Dermis microvascular lymphatic vessel endothelial cell (primary cell): ENCODE measurements at places on chromosomes 5 and 9. TPM values are rescaled to one million over a fixed set of nuclear protein-coding genes. Genes with fewer than 3 reads are reported as not detected.

DNA sequence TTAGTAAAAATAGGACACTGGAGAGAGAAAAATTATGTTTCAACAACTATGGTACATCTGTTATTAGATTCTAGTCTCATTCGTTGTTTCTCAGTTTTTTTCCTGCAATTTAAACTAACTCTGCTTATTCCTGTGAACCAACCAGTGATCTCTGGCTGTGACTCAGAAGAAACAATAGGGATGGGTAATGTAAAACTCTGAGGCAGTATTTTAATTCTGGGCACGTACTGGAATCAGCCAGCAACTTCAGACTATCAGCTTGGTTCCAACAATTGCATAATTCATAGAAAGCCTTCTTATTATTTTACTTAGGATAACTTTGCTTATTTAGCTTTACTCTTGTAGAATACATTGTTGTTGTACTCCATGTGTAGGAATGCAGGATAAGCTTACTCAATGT, 28.8 kb downstream of the MLLT3 start:
- DNase-seq, result no peak

DNA sequence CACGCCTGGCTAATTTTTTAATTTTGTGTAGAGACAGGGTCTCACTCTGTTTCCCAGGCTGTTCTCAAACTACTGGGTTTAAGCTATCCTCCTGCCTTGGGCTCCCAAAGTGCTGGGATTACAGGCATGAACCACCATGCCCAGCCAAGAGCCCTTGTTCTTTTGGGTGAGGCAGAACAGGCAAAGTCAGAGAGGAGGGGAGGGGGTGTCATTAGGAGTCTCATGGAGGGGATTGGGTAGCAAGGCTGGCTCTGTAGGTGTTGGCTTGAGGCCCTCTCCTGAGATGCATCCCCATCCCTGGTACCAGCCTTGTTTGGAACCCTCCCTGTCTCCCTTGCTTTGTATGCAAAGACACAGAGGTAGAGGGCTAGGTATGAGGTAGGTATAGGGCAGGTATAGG, 24.1 kb downstream of the GSN start:
- no peak for DNase-seq

Gene SCGB3A2
- not detected in 2 replicates for total RNA-seq

Gene NUDT12
- 3.4 and 4.2 TPM in 2 replicates for total RNA-seq

Gene IL4
- not detected in 2 replicates for total RNA-seq
